ENCODE measurements at places on chromosomes 1 and 21.

DNA sequence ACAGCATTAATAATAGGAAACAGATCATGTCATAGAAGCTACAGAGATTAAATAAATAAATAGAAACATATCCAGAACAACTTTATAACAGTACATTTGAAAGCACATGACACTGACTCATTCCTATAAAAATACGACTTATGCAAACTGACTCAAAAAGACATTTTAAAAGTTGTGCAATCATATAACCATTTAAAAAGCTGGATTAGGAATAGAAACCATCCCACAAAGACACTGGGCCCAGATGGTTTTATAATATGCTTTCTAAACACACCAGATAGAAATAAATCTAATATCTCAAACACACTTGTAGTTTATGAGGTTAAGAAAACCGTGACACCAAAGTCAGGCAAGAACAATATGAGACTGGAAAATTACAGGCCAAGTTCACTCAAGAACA is 47.6 kb downstream of the MATN1 start:
- DNase-seq, result peak; percentile 51

DNA sequence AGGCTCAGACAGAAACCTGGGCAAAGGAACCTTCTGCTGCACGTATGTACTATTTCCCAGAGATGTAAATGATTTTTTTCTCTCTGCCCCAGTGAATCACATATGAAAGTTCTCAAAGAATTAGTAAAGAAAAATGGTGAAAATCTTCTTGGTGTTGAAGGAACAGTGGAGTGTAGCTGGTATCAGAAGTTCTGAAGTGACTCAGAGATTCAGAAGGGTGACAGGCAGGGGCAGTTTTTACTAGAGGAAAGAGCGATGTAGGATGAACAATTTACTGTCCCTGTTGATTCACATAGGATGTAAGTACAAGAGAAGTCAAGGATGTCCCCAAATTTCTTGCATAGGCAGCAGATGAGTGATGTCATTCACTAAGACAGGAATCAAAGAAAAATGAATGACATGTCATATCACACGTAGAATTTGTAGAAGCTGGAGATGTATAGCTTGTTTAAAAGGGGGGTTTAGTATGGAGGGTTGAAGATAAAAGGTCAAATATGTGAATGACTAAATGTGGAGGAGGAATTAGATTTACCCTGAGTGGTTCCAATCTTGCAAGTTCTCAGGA is 26.4 kb downstream of the WLS start:
- DNase-seq, result no peak

DNA sequence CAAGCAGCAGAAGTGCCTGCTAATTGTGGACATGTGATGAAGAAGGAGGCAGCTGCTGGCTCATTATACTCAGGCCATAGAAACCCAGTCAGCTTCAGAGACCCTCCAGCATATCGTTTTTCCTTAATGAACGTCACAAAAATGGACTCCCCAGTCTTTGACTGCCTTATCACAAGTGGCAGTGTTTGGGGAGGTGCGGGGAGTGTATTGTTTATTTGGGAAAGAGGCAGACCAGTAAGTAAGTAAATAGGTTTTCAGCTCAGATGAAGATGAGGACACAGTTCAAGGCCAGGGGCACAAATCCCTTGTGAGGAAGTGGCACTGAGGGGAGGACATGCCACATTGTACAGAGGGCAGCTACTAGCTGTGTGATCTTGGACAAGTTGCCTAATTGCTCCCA is 43.5 kb upstream of the NRDC start:
- no peak for DNase-seq

GRCh38 chr1:23601135-23601967 is 42.0 kb upstream of the ID3 start:
- no peak for DNase-seq

- DNase-seq, result peak; percentile 7
These were observed 42.8 kb upstream of the SIM2 start for GRCh38 chr21:36656138-36656537.

- DNase-seq, result peak; percentile 63
These were observed 56.9 kb upstream of the IVNS1ABP start for GRCh38 chr1:185373813-185374529.

DNA sequence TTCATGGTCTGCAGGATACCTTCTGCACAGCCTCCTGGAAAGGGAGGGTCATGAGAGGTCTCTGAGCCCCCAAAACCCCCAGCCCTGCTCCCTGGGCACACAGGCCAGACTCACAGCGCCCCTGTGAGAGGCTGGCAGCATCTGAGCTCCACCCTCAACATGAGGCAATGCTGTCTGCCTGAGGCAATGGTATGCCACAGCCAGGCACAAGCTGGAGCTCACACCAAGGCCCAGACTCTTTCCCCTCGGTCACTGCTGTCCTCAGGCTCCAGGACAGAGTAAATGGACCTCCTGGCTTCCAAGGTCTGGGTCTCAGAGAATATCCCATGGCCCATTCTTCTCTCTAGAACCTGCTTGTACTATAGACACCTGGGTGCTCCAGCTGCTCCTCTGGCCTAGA is 17.2 kb downstream of the MEF2D start:
- DNase-seq, result no peak

DNA sequence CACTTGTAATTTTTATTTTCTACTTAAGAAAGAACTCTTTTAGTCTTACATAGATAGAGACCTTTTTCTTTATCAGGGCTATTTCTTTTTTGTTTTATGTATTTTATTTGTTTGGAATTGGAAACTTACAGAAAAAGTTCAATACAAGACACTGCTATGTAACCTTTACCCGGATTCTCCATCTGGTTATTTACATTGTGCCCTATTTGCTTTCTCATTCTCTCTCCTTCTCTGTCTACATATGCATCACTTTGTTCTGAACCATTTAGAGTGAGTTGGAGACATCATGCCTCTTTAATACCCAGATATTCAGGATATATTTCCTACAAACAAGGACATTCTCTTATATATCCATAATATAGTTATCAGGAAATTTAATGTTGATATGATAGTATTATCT is 18.3 kb downstream of the AXDND1 start:
- no peak for DNase-seq

- DNase-seq, result no peak
These were observed 56.2 kb downstream of the ODF2L start for GRCh38 chr1:86339906-86340305.

- DNase-seq, result no peak
These were observed 52.7 kb downstream of the GLUL start for GRCh38 chr1:182338806-182339370.

- DNase-seq, result no peak
These were observed 363.6 kb downstream of the PBX1 start for GRCh38 chr1:164922585-164922984.

- no peak for DNase-seq
These were observed 150.8 kb downstream of the ROR1 start for GRCh38 chr1:63924600-63924999.

DNA sequence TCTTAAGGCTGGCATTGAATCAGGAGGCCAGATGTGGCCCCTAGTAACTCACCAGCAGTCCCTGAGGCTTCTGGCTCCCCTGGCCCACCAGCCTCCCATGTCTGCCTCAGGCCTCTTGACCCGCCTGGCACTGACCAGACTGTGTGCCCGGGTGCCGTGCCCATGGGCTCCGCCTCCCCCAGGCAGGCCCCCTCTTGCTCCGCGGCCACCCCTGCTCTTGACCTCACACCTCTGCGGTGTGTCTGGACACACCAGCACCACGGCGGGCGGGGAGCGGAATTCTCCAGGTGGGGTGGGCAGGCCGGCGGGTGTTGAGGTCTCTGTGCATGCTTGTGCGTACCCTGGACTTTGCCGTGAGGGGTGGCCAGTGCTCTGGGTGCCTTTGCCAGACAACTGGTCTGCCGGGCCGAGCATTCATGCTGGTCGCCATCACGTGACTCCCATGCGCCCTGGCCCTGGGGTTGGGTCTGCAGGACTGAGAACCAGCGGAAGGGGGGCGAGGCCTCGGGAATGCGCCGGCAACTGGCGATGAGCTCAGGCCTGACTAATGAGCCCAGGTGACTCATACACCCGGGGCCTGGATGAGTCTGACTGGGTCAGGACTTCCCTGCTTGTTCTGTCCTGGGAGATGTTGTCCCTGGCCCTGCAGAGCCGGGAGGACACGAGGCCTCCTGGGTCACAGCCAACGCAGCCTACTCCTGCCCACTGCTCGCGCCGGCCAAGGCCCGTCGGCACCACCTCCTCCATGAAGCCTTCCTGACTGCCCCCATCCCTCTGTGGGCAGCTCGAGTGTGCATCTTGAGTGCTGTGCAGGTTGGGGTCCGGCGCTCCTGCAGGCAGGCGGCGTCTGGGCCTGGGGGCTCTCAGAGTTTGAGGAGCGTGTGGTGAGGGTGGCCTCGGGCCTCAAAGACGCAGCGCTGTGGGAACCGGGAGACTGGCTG is 22.6 kb downstream of the COL18A1 start:
- no peak for DNase-seq

GRCh38 chr1:77948841-77949424 is 29.9 kb downstream of the FUBP1 start:
- DNase-seq, result no peak

DNA sequence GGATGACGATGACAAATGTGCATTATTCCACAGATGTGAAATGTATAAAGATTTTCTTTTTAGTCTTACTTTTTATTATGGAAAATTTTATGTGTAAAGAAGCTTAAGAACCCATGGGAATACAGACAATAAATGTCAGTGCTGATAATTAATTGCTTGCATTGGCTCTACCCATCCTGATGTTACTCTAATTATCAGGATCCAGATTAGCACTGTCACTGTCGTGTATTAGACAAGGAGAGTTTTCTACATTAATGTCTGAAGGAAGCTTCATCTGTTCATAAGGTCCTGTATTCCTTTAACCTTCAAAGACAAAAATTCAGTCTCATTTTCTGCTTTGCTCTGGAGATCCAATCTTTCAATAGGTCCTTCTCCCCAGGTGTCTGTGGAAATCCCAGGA is 259.1 kb upstream of the ADAMTS5 start:
- no peak for DNase-seq

Measured in inflammatory macrophage treated with lipopolysaccharide for 1 hour (primary cell).